ENCODE measurements at places on chromosomes 12 and 14.
A peak's percentile ranks its signal among the peaks of the same experiment; 100 is the strongest.

GRCh38 chr12:54565310-54565985, 16.0 kb downstream of the PDE1B start:
- DNase-seq, result no peak

DNA sequence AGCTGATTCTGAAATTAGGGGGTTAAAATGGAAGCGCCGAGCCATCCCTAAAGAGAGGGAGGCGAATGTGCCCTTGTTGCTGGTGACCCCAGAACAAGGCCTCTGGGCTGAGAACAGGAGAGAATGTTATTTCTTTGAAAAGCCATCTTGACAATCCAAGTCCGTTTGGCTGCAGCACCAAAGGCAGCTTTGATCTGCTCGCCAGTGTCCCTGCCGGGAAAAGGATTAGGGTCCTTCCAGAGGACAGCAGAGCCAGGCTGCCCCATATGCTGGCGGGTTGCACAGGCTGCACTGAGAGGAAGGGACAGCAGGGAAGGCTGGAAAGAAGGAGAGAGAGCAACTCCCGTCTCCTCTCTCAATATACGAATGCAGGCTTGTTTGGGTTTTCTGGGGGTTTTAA, 141.7 kb downstream of the TMEM132C start:
- no peak for DNase-seq

- no peak for DNase-seq
Measured at GRCh38 chr12:17928708-17929366, 161.2 kb downstream of the RERGL start.

- DNase-seq, result no peak
Measured at GRCh38 chr14:100155756-100156616, 3.5 kb downstream of the DEGS2 start.

DNA sequence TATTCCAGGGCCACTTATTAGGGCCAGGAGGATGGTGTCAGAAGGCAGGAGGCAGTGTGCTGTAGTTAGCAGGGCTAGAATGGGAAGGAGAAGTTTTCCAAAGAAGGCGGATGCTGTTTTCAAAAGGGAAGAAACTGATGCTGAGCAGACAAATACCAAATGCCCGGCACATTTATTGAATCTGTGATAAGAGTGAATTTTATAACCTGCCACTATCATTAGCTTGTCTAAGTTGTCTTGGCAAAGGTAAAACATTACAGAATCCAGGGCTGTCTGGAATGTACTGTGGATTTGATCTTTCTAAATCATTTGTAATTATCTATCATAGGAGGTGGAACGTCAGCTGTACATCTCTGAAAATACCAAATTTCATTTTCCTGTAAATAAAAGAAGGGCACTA, 40.8 kb downstream of the NDUFA12 start:
- DNase-seq, result no peak

DNA sequence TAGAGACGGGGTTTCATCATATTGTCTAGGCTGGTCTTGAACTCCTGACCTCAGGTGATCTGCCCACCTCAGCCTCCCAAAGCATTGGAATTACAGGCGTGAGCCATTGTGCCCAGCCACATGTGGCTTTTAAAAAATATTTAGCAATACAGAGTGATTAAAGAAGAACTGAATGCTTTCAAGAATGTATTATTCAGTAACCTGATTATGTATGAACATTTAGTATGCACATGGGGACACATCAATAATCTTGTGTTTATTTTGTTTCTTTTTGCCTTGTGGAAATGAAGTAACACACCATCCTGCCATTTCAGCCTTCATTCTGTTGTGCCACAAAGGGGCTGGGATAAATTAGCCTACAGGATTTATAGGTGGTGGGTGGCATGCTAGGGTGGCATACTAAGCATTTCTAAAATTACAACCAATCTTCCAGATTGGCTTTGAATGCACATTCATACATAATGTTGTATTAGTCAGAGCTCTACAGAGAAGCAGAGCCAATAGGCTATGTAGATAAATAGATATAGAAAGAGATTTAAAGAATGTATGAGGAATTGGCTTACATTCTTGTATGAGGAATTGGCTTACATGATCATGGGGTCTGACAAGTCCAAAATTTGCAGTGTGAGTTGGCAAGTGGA, 25.5 kb upstream of the TXNRD1 start:
- DNase-seq, result no peak

GRCh38 chr12:105911966-105912365, 226.8 kb downstream of the NUAK1 start:
- DNase-seq, result no peak

GRCh38 chr12:6563448-6564050, 4.5 kb downstream of the NOP2 start:
- DNase-seq, result peak; percentile 56

DNA sequence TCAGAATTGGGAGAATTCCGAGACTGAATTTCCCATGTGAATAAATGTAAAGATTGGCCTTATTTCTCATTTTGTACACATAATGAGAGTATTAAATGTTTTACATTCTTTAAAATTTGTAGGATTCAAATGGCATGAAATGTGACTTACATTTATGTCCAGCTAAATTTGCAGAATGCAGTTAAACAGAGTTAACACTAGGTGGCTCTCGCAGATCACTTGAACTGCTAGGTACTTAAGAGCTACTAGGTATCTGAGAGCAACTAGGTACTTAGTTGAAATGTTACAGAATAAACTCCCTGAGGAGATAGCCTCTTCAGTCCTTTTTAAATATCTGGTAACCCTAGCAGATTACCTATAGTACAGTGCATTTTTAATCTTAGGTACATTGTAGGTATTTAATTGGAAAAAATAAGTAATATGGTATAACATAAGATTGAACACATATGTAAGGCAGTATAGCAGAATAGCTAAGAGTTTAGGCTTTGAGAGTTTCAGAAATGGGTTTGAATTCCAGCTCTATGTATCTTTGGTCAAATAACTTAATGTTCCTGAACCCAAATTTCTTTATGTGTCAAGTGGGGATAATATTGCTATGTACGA, 73.8 kb downstream of the KIAA0586 start:
- no peak for DNase-seq

DNA sequence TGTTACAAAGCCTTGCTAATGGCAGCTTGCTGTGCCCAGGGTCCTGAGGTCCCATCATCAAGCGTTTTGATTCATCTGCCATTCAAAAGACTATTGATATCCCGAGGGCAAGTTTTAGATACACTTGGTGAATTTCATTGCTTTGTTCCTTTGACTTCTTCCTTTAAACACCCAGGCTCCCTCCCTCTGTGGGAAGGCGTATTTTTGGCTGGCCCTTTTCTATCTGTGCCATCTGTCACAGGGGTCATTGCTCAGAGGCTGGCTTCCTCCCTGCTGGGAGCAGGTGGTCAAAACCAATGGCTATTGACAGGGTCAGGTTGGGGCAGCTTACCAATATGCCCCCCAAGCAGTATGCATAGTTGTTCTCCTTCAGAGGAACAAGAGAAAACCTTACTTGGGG, 40.0 kb downstream of the SCN8A start:
- DNase-seq, result no peak

DNA sequence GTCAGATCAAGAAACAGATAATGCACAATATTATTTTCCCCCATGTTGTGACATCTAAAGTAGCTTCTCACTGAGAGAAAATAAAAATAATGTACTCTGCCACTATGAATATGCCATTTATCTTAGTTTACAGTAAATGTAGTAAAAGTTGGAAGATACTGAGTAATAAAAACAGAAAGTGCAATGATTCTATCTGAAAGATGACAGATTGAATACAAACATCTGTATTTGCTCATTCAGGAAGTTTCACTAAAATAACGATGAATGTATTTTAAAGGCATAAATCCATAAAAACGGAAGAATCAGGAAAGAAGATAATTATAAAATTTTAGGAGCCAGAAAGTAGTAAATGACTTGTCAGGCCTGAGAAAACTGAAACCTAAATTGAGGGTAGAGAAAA, 18.2 kb downstream of the SLC35F4 start:
- no peak for DNase-seq

DNA sequence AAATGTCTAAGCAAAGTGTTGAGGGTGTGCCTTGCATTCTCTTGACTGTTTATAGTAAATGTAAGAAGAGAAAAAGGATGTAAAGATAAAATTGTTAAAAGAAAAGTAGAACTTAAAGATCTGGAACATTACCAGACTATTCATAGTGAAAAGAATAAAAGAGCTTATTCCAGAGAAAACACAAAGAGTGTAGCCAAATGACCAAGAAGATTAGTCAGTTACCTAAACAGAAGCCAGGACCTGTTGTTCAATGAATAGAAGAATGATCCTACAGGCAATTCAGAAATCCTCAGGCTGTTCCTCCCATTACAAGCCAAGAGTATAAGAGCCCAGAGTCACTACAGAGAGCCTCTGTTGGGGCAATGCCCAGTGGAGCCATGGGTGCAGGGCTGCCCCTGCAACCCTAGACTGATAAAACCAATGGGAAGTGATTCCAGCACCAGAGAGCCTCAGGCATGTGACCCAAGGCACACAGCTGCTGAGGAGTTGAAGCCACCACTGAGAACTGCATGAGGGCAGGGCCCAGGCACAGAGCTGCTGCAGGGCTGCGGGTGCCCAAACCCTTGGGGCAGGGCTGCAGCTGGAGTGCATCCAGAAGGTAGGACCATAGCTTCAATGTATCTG, 91.1 kb upstream of the SLC38A4 start:
- no peak for DNase-seq

DNA sequence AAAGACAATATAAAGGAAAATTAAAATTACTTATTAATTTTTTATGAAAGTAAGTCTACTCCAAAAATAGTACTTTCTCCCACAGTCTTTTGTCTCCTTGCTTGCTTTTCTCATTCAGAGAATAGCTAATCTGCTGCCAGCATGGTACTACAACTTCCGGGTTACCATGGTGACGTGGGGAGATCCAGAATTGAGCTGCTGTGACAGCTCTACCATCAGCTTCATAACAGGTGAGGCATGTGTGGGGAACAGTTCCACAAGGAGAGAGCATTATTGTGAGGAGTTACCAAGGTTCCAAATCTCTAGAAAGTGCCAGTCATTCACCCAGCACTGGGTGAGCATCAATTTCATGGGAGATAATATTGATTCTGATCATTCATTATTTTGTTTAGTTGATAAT, 197.8 kb downstream of the PTPRO start:
- DNase-seq, result no peak

Data from stimulated activated CD8-positive, alpha-beta memory T cell treated with anti-CD3 and anti-CD28 coated beads, Interleukin-4, amount 100 ng/mL, for 4 hours (primary cell).